ENCODE measurements at places on chromosomes 12 and 14.

DNA sequence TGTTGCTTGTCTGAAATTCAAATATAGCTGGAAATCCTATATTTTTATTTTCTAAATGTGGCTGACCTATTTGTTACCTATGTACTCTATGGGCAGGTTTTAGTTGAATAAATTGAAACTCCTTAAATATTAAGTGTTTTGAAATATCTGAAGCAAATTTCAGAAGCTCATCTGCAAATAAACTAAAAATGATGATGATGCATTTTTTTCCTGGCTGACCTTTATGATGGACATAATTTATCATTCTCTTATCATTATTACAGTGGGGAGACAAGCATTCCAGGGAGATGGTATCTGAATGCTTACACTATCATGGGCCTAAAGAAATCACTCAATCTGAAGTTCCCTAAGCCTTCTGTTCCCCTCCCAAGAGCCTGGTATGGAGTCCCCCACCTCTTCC is 1225.2 kb downstream of the AACS start:
- no peak for DNase-seq

DNA sequence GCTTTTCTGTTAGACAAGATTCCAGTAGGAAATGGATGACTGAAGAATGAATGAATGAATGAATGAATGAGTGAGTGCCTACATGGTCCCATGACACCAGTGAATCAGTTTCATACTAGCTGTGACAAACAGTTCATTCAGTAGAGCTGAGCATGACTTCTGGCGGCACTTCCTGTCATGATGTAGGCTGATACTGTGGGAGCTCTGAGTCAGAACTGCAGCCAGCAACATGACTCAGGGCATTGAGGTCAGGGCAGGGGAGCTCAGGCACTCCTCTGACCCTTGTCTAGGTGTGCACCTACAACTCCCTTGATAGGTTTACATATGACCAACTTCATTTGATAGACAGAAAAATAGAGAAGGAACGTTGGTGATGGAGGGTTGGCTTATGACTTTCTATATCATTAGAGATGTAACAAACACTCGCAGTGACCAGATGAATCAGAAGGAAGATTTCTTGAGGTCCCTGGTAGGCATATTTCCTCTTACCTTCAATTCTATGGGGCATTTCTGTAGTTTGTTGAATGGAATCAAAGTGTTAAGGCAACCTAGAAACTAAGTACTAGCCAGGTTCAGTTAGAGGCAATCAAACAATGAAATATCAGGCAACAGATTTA is 139.3 kb upstream of the ARHGAP5 start:
- DNase-seq: peak; percentile 5

- no peak for DNase-seq
Measured at GRCh38 chr12:104493496-104493895, 36.7 kb downstream of the CHST11 start.

DNA sequence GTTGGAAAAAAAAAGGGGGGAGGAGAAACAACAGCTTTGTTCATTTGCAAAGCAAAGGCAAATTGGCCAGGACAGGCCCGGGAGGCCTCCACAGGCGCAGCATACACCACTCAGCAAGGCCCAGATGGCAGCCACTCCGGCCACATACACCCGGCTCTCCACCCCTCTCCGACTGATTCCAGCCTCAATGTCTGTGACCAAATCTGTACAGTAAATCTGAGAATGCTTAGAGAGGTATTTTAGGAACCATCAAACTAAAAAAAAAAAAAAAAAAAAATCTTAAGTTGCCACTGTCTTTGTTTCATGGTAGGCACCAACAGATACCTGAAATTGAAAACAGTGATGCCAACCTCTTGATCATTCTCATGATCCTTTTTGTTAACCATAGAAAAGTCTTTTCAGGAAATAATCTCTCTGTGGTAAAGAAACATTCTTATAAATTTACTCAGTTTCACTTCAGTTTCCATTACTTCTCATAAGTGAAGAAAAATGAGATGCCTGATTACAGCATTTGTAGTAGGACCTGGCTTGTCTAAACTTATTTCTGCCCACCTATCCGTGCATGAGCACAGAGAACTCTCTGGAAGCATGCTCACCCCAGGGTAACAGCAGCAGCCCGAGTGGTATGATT is 20.2 kb downstream of the VPS37B start:
- no peak for DNase-seq

DNA sequence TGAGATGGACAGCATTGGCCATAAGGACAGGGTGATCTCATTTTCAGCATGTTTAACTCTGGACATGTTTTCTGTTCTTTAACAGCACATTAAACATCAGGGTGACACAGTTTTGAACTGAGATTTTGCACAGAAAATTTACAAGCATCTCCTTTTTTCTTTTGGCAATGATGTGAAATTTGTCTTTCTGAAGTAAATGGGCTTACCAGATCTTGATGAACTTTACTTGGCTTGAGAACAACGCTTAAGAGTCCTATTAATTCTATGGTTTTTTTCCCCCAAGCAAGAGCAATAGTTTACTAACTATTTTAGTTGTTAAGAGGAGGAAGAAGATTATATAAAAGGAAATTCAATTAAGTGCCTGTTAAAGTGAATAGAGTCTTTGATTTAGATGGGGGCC is 491.0 kb downstream of the SNAPC1 start:
- no peak for DNase-seq

DNA sequence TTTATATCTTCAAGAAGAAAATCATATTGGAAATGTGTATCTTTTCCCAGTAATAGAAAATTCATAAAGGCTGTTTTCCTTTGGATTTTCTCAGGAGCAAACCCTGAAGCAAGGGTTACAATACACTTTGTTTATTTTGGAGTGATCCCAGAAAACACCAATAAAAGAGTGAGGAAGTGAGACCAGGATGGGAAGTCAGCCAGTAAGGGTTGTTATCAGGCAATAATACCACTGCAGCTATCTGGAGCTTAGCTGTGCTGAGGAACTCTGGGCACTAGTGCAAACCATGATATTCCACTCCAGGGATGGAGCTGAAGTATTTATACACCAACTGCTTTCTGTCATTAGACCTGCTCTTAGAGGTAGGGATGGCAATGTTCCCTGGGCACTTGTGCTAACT is 1002.3 kb downstream of the FLRT2 start:
- no peak for DNase-seq

DNA sequence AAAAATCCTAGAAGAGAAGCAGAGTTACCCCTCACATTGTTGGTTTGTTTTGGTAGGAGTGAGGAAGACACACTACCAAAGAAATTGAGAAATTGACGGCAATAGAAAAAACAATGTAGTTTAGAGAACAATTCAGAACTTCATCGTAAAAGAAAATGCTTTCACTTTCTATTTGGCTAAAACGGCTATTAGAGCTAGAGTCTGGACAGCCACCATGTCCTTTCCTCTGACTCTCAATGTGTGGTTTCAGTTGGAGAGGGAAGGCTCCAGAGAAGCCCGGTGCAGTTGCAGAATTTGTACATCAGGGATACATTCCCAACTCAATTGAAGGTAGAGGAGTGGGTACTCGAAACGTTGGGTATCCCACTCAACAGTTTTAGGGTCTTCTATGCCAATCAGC is 535.3 kb downstream of the GALC start:
- no peak for DNase-seq

- DNase-seq: no peak
Measured at GRCh38 chr12:58313091-58313855, 371.9 kb downstream of the ATP23 start.

DNA sequence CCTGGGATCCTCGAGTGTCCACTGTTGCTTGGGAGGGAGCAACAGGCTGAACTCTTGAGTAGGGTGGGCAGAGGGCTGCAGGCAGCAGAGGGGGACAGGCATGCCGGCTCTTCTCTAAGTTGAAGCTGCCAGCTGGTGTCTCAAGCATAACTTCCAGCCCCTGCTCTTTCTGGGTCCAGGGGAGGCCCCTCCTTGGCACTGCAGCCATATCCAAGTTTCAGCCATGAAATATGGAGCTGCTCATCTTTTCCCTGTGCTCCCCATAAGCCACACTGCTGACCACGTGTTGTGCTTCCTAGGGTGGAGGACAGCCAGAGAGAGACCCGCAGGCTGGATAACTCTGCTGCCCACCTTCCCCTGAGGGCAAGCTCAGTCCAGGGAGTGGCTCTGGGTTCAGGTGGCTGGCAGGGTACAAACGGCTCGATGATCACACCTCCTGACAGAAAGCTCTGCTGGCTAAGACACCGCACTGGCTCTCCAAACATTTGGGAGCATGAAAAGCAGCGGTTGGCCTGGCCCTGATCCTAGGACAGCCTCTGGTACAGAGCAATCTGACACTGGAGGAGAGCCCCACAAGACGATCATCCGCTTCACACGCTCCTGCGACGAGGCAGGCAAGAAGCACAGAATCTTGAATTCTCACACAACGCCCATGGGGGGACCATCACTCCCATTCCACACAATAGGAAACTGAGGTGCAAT is 79.6 kb downstream of the PITPNM2 start:
- DNase-seq: no peak

GRCh38 chr12:89135976-89136634 is 216.2 kb downstream of the DUSP6 start:
- no peak for DNase-seq

GRCh38 chr12:125395583-125396215 is 330.5 kb downstream of the AACS start:
- DNase-seq: no peak

DNA sequence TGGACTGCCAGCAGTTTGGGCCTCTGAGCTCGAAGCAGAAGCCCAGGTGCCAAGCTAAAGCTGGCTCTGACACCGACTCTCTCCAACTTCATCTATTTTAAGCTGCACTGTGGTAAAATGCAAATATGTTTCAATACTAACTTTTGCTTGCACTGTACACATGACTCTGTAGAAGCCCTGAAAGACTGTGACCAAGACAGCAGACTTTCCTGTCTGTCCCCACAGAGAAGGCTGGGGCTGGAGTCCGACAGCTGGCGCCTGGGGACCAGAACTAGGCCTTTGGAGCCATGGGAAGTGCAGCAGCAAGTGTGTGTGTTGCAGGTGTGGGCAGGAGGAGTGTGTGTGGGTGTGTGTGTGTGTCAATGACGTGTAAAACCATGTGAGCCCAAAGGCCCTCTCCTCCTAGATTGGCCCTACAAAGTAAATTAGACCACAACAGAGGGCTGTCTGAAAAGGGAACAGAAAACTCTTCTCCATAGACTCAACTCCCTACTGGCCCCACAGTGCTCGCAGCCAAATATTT is 16.4 kb upstream of the RAB35 start:
- no peak for DNase-seq

DNA sequence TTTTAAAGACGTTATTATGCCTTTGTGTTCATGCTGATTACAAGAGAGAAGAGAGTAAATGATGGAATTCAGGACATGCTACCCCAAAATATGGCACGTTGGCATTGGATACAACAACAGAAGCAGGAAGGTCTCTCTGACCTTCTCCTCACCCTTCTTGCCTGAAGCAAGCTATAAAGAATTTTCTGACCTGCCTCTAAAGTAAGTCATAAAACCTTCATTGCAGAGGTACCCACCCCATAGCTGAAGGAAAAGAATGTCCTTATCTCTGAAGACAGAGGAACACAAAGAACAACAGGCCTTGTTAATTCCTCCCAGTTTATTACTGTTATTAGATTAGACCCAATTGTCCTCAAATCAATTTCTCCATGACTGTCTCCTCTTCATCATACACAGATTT is 176.2 kb downstream of the FBXL14 start:
- no peak for DNase-seq

DNA sequence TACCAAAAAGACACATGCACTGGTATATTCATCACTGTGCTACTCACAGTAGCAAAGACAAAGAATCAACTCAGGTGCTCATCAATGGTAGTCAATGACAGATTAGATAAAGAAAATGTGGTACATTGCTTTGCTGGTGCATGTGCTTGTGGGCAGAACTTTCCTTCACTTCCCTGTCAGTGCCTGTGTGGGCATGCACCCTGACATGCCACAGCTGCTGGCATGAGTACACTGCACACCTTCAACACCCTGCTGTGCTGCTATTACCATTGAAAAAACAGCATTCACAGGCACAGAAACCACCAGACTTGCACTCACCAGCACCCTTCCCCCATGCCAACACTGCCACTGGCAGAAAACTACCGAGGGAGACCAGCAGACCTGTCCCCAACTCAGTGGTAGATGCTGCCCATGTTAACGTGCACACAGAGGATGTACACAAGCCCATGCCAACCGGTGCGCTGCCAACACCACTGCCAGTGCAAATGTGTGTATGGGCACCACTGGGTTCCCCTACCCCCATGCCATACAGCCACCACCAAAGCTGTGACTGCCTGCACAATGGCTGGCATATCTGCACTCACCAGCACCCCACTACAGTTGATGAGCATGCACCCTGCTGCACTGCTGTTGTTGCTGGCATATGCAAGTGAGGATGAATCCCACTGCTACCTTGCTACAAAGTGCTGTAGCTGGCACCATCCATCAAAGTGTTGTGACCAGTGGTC is 57.4 kb downstream of the APOBEC1 start:
- no peak for DNase-seq

- DNase-seq: no peak
Measured at GRCh38 chr12:14257303-14257733, 108.2 kb upstream of the ATF7IP start.

DNA sequence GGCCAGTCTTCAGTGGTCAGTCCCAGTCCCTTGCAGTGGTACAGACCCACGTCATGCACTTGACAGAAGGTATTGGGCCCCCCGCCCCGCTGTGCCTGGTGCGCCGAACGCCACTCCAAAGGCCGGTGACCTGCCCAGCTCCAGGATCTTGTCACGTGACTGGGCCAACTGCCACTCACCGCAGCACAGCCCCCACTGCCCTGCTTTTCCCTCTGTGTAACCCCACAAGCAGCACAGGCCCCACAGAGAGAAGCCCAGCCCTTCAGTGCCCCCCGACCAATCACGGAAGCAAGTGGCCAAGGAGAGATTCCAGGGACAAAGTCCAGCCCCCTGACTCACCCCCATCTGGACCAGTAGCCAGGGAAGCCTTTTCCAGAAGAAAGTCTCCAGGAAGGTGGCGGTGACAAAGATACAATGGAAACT is 498 bp downstream of the GPR132 start:
- no peak for DNase-seq

- no peak for DNase-seq
Measured at GRCh38 chr12:69054343-69055056, 121.5 kb upstream of the CPM start.

Measured in activated CD8-positive, alpha-beta memory T cell treated with anti-CD3 and anti-CD28 coated beads for 4 hours (primary cell).